ENCODE measurements at places on chromosomes 1 and 21. TPM values are rescaled to one million over a fixed set of nuclear protein-coding genes. Genes with fewer than 3 reads are reported as not detected.

Gene C8B
- not detected for total RNA-seq

Gene CASP9
- total RNA-seq = 6.9 TPM

Gene WNT3A
- total RNA-seq = not detected

Gene MCOLN2
- total RNA-seq = not detected

Gene IQGAP3
- total RNA-seq = 7.7 TPM

Gene TRIM63
- total RNA-seq = not detected

Gene SYTL1
- total RNA-seq = 0.81 TPM

Data from hair follicle dermal papilla cell (primary cell).